Activated CD4-positive, alpha-beta T cell treated with anti-CD3 and anti-CD28 coated beads, Interleukin-2, amount 50 U/mL, for 48 hours (primary cell): ENCODE measurements at places on chromosomes 1 and 21.

DNA sequence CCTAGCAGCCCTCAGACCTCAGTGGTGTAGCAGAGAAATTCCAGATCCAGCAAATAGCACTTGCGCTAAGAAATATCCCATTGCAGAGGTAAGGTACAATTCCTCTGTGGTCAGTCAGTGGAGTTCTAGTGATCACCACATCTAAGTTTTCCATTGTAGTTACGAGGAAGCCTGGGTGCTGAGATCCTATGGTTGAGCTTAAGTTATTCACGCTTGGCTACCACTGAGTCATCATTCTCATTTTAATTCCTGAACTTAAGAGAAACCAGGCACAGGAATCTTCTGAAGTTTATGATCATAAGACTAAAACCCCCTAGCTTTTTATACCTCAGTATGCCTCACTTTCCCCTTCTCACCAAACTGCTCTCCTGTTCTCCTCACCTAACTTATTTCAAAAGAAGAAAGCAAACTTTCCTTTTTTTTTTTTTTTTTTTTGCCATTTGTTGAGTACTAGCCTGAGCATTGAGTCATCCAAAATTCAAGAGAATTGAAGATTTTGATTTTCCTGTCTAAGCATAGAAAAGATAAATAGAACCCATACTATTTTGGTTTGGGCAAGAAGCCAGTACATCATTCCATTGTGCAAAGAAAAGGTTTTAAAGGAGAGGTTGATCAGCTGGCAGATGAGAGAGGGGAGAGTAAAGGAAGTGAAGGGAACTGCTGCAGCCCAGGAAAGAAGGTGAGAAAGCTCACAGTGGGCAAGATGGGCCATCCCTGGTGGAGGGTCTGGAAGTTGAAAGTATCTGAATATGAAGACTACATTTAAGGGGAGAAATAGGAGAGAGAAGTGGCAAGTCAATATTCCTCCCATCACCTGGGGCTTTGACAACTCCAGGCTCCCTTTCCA, 39.9 kb downstream of the SERBP1 start:
- no peak for DNase-seq

- no peak for DNase-seq
These were observed 660.6 kb upstream of the B3GALT2 start for GRCh38 chr1:193846876-193847604.

- no peak for DNase-seq
These were observed 17.1 kb downstream of the MR1 start for GRCh38 chr1:181050922-181051321.

DNA sequence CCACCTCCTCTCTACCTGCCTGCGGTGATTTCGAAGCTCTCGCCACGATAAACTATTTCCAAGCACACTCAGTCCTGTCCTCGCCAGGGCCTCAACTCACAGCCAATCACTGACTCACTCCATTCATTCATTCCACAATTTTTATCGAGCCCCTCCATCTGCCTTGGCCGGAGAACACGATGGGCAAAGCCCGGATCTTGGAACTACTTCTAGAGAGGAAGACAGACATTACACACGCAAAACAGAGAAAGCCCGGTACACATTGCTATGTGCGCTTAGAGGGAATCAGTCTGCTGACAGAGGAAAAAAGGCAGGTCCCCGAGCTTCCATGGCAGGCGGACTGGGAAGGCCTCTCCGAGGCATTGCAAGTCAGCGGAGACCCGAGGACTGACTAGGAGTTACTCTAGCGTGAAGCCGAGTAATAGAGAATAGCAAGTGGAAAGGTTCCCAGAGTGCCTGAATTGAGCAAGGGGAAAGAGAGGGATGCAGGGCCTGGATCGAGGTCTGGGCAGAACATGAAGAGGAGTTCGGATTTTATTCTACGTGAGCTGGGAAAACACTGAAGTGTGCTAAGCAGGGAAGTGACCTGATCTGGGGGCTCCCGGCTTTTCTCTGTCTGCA, 54.2 kb upstream of the DNAJC6 start:
- DNase-seq, result no peak

- no peak for DNase-seq
These were observed 8.2 kb downstream of the RC3H1 start for GRCh38 chr1:174013864-174014418.

DNA sequence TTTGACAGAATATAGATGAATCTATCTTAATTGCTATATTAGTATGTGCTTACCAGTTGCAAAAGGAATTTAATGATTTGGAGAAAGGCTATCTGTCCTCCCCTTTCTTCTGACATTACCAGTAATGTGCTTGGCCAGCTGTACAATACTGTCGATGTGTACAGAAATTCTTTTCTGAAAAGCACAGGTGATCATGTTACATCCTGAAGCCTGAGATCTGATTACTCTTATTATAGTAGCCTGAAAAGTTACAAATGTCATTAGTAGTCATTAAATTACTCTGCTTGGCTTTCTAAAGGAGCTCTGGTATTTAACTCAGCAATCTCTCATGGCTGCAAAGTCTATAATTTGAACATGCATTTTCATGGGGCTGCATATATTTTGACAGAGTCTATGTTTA, 209.8 kb downstream of the PTPRC start:
- DNase-seq, result no peak

- DNase-seq, result no peak
These were observed 1093.2 kb downstream of the ADGRL2 start for GRCh38 chr1:82893712-82894470.

DNA sequence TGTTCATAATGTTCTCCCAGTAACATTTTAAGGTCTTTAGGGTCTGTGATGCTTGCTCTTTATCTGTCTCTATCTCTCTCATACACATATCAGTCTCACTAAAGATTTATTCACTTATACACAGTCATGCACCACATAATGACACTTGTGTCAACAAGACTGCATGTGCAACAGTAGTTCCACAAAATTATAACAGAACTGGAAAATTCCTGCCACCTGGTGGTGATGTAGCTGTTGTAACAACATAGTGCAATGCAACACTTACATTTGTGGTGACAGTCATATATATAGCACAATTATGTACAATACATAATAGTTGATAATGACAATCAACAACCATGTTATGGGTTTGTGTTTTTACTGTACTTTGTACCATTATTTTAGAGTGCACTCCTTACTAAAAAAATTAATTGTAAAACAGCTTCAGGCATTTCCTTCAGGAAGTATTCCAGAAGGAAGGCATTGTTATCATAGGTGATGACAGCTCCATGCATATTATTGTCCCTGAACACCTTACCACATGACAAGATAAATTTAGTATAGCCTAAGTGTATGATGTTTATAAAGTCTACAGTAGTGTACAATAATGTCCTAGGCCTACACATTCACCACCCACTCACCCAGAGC, 8.1 kb downstream of the TDRD5 start:
- DNase-seq, result no peak

DNA sequence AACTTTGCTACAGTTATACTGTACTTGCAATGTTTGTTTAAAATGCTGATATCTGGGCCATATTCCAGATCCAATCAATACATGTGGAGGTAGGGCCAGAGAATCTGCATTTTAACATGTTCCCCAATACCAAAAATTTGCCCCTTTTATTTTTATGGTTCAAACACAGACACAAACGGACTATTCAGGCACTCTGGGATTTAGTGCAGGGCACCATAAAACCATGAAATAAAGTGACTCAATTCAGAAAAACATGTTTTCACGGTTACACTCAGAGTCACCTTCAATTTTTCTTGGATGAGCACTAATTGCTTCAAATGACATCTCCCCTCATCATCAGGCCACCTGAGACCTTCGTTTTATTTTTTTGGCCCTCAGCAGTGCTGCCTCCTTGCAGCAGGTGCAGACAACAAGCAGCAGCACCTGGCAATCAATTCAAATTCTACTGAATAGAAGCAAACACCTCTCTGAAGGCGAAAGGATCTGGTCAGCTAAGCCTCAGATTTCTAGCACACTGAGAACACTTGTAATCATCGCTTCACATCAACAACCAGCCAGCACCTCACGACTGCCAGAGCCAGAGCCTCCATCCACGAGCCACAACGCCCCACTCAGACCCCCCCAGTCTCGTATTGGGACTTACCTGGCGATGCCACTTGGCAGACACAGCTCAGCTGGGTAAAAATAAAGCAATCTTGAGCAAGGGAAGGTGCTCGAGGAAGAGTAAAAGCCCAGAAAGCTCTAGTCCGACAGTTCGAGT, 1.1 kb downstream of the ERO1B start:
- DNase-seq, result peak; percentile 22

DNA sequence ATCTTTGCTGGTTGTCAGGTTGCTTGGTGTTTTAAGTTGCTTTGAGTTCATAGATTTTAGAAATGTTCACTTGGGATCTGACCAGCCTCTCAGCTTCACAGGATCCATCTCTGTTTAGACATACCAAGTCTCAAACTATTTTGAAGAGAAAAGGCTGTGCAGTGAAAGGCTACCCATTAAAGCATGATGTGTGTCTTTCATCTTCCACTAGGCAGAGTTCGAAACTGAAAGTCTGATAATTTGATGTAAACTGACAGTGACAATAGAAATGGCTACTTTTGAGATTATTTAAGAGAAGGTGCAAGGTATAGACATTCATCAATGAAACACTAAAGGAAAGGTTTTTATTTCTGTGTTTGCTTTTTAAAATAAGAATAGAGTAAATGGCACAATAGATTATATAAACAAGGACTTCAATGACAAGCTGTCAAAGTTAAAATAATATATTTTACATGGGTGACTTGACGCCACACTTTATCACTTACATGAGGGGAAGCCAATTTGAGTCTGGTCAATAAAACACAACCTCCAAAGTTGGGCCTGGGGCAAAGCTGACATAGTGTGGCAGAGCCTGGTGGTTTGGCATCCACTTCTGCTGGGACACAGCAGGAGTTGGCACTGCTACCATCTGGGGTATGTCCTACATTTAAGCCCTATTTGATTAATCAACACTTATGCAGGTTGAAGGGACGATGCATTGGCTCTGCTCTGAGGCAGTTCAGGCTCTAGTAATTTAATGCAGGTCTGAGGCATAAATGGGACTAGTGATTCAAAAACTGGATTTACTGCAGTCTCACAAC, 197.7 kb downstream of the CRB1 start:
- DNase-seq, result no peak

DNA sequence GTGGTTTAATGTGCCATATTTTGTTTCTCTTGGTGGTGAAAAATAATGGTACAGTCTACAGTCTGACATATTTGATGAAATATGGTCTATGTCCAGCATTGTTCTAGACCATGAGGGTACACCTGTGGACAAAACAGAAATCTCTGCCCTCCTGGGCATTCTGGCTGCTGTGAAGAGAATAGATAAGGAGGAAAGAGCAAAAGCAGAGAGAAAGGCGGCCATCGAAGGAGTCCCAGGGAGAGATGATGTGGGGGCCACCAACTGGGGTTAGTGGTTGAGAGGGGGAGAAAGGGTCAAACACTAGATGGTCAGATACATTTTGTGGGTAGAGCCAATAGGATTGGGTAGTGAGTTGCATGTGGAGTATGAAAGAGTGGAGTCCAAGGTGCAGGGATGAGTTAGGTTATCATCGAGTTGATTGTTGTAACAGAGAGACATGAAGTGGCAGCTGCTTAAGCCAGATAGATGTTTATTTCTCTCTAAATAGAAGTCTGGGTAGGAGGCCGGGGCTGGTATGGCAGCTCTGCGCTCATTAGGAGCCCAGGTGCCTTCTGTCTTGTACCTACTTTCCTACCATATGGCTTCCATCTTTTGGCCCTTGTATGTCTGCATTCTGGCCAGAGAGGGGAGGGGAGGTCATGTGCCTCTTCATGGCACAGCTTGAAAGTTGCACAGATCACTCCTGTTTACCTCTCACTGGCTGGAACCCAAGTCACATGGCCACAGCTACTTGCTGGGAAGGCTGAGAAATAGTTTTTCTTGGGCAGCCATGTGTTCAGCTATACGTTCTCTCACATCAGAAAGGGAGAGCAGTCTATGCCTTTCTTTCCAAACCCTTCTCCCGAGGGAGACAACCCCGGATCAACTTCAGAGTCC, 13.0 kb downstream of the UBE4B start:
- no peak for DNase-seq

GRCh38 chr1:15167386-15167785, 13.8 kb downstream of the TMEM51 start:
- no peak for DNase-seq

GRCh38 chr1:236281198-236281653, 532 bp downstream of the ERO1B start:
- DNase-seq, result peak; percentile 44

GRCh38 chr1:176462674-176463378, at the start of gene PAPPA2:
Gene PAPPA2, plus strand, starts transcription at chr1:176463175. Its CDS starts 93,148 bp downstream, at chr1:176556323.
- DNase-seq, result no peak

GRCh38 chr1:166166698-166167571, at the start of gene FAM78B:
Gene FAM78B, minus strand, starts transcription at chr1:166167001. Its CDS starts 753 bp downstream, at chr1:166166248.
- peak; percentile 64 for DNase-seq

- no peak for DNase-seq
These were observed 106.2 kb downstream of the CACHD1 start for GRCh38 chr1:64575881-64576676.
